Panc1 (cell line): ENCODE measurements at places on chromosomes 11 and 22. TPM values are rescaled to one million over a fixed set of nuclear protein-coding genes. Genes with fewer than 3 reads are reported as not detected.

TRIM66 gene
- total RNA-seq = 30.4 TPM

SEC14L6 gene
- total RNA-seq = not detected

ST14 gene
- 1.8 TPM for total RNA-seq

TMPRSS5 gene
- total RNA-seq = 0.85 TPM

TREH gene
- total RNA-seq = 0.05 TPM

TMEM191B gene
- total RNA-seq = 3.7 TPM
